ENCODE measurements at places on chromosomes 5 and 9. TPM values are rescaled to one million over a fixed set of nuclear protein-coding genes. Genes with fewer than 3 reads are reported as not detected.
A peak's percentile ranks its signal among the peaks of the same experiment; 100 is the strongest.

DNA sequence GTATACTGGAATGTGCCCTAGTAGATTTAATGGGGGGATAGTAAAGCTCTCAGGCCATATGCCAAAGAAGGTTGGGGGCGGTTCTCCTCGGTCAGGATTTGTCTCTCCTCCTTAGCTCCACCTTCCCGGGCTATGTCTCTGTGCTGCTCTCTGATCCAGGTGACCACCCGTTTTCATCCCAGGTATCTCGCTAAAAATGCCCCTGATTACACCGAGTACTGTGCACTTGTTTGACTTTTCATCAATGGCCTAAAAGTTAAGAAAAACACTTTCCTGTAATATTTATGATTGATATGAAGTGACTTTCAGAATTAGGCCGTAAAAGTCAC is 724 bp downstream of the NDUFS6 start:
- DNase-seq: peak; percentile 25
- peak overlapping the region; percentile 60 for H3K27ac ChIP-seq
- H3K36me3 ChIP-seq: peaks cover 57% of the 10 kb centered on the region
- H3K4me3 ChIP-seq: peak overlapping the region; percentile 97

GRCh38 chr9:71895955-71896354 is 15.0 kb downstream of the ABHD17B start:
- H3K4me1 ChIP-seq: no peaks in the 10 kb centered on the region
- no peak overlapping the region for H3K27ac ChIP-seq
- H3K36me3 ChIP-seq: no peaks in the 10 kb centered on the region
- no peak overlapping the region for H3K4me3 ChIP-seq
- DNase-seq: no peak

- no peak overlapping the region for H3K4me3 ChIP-seq
- DNase-seq: no peak
- H3K4me1 ChIP-seq: peaks cover 7% of the 10 kb centered on the region
- no peaks in the 10 kb centered on the region for H3K27me3 ChIP-seq
- H3K27ac ChIP-seq: no peak overlapping the region
These were observed 190.0 kb downstream of the MED10 start for GRCh38 chr5:6188344-6188743.

The GLT6D1 gene
- not detected for total RNA-seq

GRCh38 chr5:27524515-27524914 is 486.1 kb upstream of the CDH9 start:
- H3K27ac ChIP-seq: no peak overlapping the region
- H3K27me3 ChIP-seq: no peaks in the 10 kb centered on the region
- no peak overlapping the region for H3K4me3 ChIP-seq
- no peaks in the 10 kb centered on the region for H3K36me3 ChIP-seq

DNA sequence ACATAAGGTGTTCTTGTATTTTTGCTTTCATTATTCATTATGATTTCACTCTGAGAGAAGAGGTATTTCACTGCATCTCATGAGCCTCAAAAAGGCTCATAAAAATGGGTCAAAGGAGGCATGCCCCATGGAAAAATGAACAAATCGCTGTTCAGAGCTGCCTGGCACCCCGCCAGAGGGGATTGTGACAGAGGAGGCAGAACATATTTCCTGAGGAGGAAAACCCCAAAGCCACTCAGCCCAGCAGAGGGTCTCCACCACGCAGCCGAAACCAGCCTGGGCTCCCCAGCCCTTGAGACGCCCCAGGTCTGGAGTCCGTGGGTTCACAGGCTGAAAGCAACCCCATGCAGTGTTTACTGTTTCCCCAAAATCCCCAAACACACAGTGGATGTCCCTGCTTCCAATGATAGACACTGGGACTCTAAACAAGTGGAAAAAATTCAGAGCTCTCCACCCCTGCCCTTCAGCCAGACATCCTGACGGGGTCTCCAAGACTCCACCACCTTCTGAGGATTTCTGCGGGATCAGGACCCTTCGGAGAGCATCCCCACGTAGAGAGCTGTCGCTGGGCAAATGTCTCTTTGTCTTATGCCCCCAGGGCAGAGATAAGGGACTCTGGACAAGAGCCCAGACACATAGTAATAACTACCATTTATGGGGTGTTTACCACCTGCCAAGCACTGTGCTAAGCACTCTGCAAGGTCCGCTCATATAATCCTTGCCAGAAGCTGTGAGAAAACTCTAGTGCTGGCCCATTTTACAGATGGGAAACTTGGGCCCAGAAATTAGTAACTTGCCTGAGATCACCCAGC is 122.3 kb downstream of the PAX5 start:
- H3K4me3 ChIP-seq: no peak overlapping the region
- H3K36me3 ChIP-seq: no peaks in the 10 kb centered on the region
- no peak overlapping the region for H3K27ac ChIP-seq
- H3K27me3 ChIP-seq: peaks cover 25% of the 10 kb centered on the region
- no peak for DNase-seq
- no peaks in the 10 kb centered on the region for H3K4me1 ChIP-seq

GRCh38 chr9:90999425-91000397 is 198.1 kb downstream of the SYK start:
- no peaks in the 10 kb centered on the region for H3K36me3 ChIP-seq
- H3K4me1 ChIP-seq: peaks cover 34% of the 10 kb centered on the region
- no peak overlapping the region for H3K4me3 ChIP-seq
- H3K27me3 ChIP-seq: no peaks in the 10 kb centered on the region
- H3K27ac ChIP-seq: peak overlapping the region; percentile 94

The GPR150 gene
- not detected for total RNA-seq

The MUSK gene
- total RNA-seq: not detected

GRCh38 chr5:111537141-111538024 is 25.0 kb upstream of the STARD4 start:
- no peaks in the 10 kb centered on the region for H3K4me1 ChIP-seq
- DNase-seq: no peak
- H3K27ac ChIP-seq: no peak overlapping the region
- no peaks in the 10 kb centered on the region for H3K36me3 ChIP-seq
- no peak overlapping the region for H3K4me3 ChIP-seq
- H3K27me3 ChIP-seq: no peaks in the 10 kb centered on the region

- no peak overlapping the region for H3K27ac ChIP-seq
- DNase-seq: no peak
- H3K4me3 ChIP-seq: no peak overlapping the region
These were observed 233.3 kb downstream of the GAS1 start for GRCh38 chr9:86713970-86714369.

The STPG3 gene
- total RNA-seq: not detected

- no peaks in the 10 kb centered on the region for H3K27me3 ChIP-seq
- H3K4me1 ChIP-seq: no peaks in the 10 kb centered on the region
- no peak for DNase-seq
These were observed 347.7 kb downstream of the CHSY3 start for GRCh38 chr5:130251931-130252330.

DNA sequence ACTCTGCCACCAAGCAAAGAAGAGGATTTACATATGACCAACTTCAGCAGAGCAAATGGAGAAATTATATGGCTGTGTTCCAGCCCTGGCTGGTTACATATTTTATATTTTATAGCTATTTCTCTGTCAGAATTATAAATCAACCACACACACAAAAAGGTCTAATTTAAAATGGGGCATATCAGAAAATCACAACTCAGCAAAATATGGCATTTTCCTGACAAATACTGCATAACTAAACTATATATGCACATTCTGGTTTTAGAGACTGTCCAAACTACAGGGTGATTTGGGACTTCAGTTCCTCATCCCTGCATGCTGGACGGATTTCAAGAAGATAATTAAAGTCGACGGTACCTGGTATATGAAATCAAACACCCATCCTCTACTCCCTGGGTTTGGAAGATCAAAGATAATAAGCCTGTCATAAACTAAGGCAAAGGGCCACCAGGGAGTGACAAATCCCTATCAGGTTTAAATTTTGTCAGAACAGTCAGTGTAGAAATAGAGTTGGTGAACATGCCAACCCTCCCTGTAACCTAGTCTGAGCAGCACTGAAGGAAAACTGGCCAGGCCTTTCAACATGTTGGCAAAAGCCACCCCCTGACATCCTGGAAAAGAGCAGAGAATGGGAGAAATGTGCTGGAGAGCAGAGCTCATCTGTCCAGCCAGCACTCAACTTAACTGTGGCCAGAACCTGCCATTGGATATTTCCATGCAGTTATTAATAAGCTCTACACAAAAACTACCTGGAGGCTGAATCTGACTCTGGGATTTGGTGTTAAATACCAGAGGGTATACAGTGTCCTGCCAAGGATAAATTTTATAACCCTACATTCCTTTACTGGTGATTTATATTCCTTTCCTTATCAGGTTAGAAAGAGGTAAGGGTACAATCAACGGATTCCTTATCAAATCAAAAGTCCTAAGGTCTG is 235.7 kb downstream of the ENC1 start:
- H3K36me3 ChIP-seq: no peaks in the 10 kb centered on the region
- H3K27ac ChIP-seq: no peak overlapping the region
- peaks cover 18% of the 10 kb centered on the region for H3K4me1 ChIP-seq
- H3K27me3 ChIP-seq: no peaks in the 10 kb centered on the region
- no peak overlapping the region for H3K4me3 ChIP-seq
- no peak for DNase-seq

The IRX2 gene
- 10.4 TPM for total RNA-seq

The PCDH1 gene
- 53.0 TPM for total RNA-seq

DNA sequence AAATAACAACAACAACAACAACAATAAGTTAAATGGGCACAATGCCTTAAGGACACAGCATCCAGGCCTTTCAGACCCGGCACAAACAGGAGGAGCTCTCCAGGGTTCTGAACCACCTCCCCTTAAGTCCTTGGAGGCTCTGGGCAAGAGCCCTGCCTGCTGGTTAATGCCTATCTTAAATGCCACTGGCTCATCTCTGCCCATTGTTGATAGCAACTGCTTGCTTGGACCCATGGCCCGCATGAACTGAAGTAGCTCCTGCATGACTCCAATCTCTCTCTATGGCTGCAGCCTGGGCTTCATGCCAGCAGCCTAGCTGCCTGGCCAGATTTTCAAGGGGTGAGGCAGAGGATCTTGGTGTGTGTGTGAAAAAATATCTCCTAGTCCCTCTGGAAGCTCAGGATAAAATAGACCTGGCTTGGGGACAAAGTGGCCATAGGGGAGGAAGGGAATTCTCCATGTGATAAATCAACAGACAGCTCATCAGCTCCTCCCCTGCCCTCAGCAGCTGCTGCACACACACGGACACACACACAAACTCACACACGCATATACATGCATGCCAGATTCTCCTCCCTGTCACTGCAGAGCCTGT is 27.4 kb downstream of the FAM219A start:
- no peak overlapping the region for H3K27ac ChIP-seq
- H3K27me3 ChIP-seq: no peaks in the 10 kb centered on the region
- no peaks in the 10 kb centered on the region for H3K4me1 ChIP-seq
- no peak overlapping the region for H3K4me3 ChIP-seq

GRCh38 chr5:180313677-180314505 is 22.0 kb upstream of the MAPK9 start:
- H3K4me1 ChIP-seq: 0 out of 2 replicates have a peak, but pooled peaks cover 5% of the 10 kb centered on the region
- H3K4me3 ChIP-seq: peak overlapping the region; percentile 81
- H3K27ac ChIP-seq: peak overlapping the region; percentile 41
- H3K27me3 ChIP-seq: no peaks in the 10 kb centered on the region

DNA sequence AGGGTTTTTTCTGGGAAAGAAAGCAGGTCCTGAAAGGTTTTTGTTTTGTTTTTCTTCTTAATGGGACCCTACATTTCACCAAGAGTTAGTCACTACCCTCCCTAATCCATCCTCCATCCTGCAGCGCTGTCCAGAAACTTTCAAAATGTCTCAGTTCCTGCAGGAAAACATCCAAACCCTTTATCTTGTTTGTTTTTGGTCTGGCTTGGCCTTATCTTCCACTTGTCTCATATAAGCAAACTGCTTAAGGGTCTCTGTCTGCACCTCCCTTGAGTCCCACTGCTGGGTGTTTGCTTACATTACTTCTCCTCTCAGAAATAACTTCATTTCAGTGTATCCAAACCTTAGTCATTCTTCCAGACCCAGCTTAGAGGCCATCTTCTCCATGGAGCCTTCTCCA is 11.0 kb upstream of the TRAF1 start:
- no peaks in the 10 kb centered on the region for H3K27me3 ChIP-seq

The FOXD4 gene
- total RNA-seq: 0.80 TPM

The PCDHB16 gene
- total RNA-seq: 0.46 TPM

The HSD17B4 gene
- 165 TPM for total RNA-seq

The FAM169A gene
- 11.2 TPM for total RNA-seq

The LCN9 gene
- total RNA-seq: not detected

GRCh38 chr5:131528682-131529081 is 106.3 kb downstream of the RAPGEF6 start:
- H3K27me3 ChIP-seq: no peaks in the 10 kb centered on the region
- no peaks in the 10 kb centered on the region for H3K4me1 ChIP-seq
- no peak overlapping the region for H3K27ac ChIP-seq
- no peak for DNase-seq
- no peak overlapping the region for H3K4me3 ChIP-seq

The SLC27A4 gene
- total RNA-seq: 39.1 TPM

- H3K36me3 ChIP-seq: no peaks in the 10 kb centered on the region
- H3K4me3 ChIP-seq: no peak overlapping the region
- DNase-seq: no peak
- no peaks in the 10 kb centered on the region for H3K27me3 ChIP-seq
- H3K27ac ChIP-seq: no peak overlapping the region
These were observed 39.5 kb downstream of the FAM174A start for GRCh38 chr5:100574716-100575115.

The JAK2 gene
- total RNA-seq: 11.2 TPM

- no peak overlapping the region for H3K4me3 ChIP-seq
- H3K4me1 ChIP-seq: peaks cover 25% of the 10 kb centered on the region
- peaks cover 26% of the 10 kb centered on the region for H3K36me3 ChIP-seq
- no peaks in the 10 kb centered on the region for H3K27me3 ChIP-seq
- peak overlapping the region; percentile 57 for H3K27ac ChIP-seq
These were observed 146.5 kb downstream of the LPAR1 start for GRCh38 chr9:110891760-110892159.

GRCh38 chr9:115016344-115016743 is 86.0 kb upstream of the TNFSF8 start:
- H3K4me1 ChIP-seq: peaks cover 21% of the 10 kb centered on the region
- H3K4me3 ChIP-seq: no peak overlapping the region
- no peak overlapping the region for H3K27ac ChIP-seq
- H3K27me3 ChIP-seq: no peaks in the 10 kb centered on the region
- DNase-seq: no peak
- no peaks in the 10 kb centered on the region for H3K36me3 ChIP-seq

- no peak overlapping the region for H3K27ac ChIP-seq
- no peaks in the 10 kb centered on the region for H3K36me3 ChIP-seq
- DNase-seq: no peak
- no peak overlapping the region for H3K4me3 ChIP-seq
- H3K4me1 ChIP-seq: no peaks in the 10 kb centered on the region
These were observed 199.8 kb upstream of the MAP3K1 start for GRCh38 chr5:56615361-56616153.

The PLK2 gene
- total RNA-seq: 372 TPM

GRCh38 chr5:137627706-137628105 is 108.2 kb downstream of the KLHL3 start:
- no peak for DNase-seq
- H3K4me1 ChIP-seq: peaks cover 21% of the 10 kb centered on the region
- peak overlapping the region; percentile 37 for H3K27ac ChIP-seq
- H3K36me3 ChIP-seq: no peaks in the 10 kb centered on the region
- H3K4me3 ChIP-seq: no peak overlapping the region

DNA sequence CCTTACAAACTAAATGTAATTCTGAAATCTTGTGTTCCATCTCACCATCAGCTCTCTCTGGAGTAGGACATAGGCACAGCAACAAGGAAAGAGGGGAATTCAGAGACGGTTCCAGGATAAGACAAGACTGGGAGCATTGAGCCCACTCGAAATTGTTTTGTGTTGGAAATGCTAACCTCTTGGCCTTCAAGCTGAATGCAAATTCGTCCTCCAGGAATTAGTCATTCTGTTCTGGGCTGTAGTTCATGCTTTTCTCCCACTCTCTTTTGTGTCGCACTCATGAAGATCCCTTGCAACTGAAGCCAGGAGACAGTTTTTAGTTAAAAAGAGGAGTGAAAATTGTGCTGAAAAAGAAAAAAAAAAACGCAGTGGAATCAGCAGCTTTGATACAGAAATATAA is 121.7 kb upstream of the SEMA6A start:
- H3K4me1 ChIP-seq: no peaks in the 10 kb centered on the region
- H3K36me3 ChIP-seq: no peaks in the 10 kb centered on the region
- H3K27me3 ChIP-seq: no peaks in the 10 kb centered on the region
- H3K27ac ChIP-seq: no peak overlapping the region
- H3K4me3 ChIP-seq: no peak overlapping the region
- no peak for DNase-seq
